Ovary (tissue), 10 donors: ENCODE measurements at places on chromosomes 7 and 10. TPM values are rescaled to one million over a fixed set of nuclear protein-coding genes. Genes with fewer than 3 reads are reported as not detected.

GRCh38 chr7:68730964-68731363 is 867.3 kb upstream of the AUTS2 start:
- no peak overlapping the region for H3K27ac ChIP-seq
- H3K27me3 ChIP-seq = no peaks in the 10 kb centered on the region
- no peaks in the 10 kb centered on the region for H3K36me3 ChIP-seq
- H3K4me1 ChIP-seq = no peaks in the 10 kb centered on the region
- DNase-seq = no peak

- no peaks in the 10 kb centered on the region for H3K27me3 ChIP-seq
- H3K27ac ChIP-seq = peak overlapping the region; percentile 61
- DNase-seq = peak; percentile 8
- peak overlapping the region; percentile 96 for H3K4me3 ChIP-seq
- H3K36me3 ChIP-seq = no peaks in the 10 kb centered on the region
Measured at GRCh38 chr10:58335306-58336005, 650 bp downstream of the UBE2D1 start.

DNA sequence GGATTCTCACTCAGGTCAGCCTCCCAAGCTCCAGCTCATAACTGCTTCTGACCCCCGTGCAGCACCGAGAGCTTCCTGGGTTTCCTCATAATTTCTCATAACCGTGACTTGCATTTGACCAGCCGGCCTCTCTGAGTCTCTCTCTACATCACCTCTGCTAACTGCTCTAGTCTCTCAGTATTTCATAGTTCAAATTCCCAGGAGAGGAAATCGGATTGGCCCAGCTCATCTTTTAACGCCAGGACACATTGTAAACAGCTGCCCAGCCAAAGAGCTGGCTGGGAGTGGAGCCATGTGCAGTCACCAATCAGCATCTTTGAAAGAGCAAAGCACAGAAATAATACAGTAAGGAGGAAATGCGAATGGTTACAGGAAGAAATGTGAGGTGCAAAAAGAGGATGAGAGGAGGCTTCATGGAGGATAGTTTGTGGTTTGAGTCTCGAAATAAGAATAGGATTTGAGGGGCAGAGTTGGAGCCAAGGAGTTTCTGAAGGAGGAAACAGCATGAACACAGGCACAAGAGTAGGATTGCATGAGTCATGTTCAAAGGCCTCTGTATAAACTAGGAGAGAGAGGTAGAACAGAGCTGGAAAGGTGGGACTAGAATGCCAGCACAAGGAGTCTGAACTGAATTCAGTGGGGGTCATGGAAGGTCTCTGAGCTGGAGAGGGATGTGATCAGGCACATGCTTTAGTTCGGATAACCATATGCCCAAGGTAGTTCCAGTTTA is 15.2 kb upstream of the LBX1 start:
- no peaks in the 10 kb centered on the region for H3K4me1 ChIP-seq
- H3K4me3 ChIP-seq = no peak overlapping the region
- no peak overlapping the region for H3K27ac ChIP-seq
- no peaks in the 10 kb centered on the region for H3K27me3 ChIP-seq
- DNase-seq = no peak

STEAP4 gene
- total RNA-seq = 76.0 TPM

CLCN1 gene
- not detected for total RNA-seq

EXOC4 gene
- 66.6 TPM for total RNA-seq

GRCh38 chr10:104844073-104844472 is 203.0 kb downstream of the SORCS3 start:
- H3K27me3 ChIP-seq = no peaks in the 10 kb centered on the region
- no peak overlapping the region for H3K27ac ChIP-seq
- H3K4me1 ChIP-seq = no peaks in the 10 kb centered on the region
- DNase-seq = no peak
- H3K36me3 ChIP-seq = no peaks in the 10 kb centered on the region

HELLS gene
- total RNA-seq = 6.8 TPM

PDE6C gene
- total RNA-seq = not detected

- H3K4me1 ChIP-seq = peaks cover 3% of the 10 kb centered on the region
- peak overlapping the region; percentile 8 for H3K27ac ChIP-seq
- H3K4me3 ChIP-seq = no peak overlapping the region
Measured at GRCh38 chr7:79414910-79415309, 38.6 kb downstream of the MAGI2 start.

UPK3B gene
- 1.7 TPM for total RNA-seq

WDR86 gene
- total RNA-seq = 11.1 TPM

DNA sequence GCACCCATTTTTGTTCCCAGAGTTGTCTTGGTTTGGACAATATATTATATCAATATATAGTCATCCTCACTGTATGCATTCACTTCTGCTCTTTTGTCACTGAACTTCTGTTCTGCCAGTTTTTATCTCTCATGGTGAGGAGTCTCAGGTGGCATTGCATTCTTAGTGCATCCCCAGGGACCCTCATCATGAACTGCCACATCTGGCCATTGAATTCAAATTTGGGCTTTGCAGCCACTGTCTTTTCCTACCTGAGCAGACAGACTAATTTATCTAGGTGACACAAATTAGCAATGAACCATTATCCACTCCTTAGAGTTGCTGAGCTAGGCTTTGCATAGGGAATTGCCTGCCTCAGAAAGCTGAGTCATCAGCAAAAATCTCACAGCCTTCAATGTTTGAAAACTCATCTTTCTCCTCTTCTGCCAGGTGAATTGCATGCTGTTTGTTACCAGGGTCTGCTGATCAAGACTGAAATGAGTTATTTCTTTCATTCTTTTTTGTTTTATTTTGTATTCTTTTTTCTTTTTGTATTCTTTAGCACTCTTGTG is 316.8 kb upstream of the MTPN start:
- no peaks in the 10 kb centered on the region for H3K27me3 ChIP-seq
- no peak overlapping the region for H3K27ac ChIP-seq
- H3K4me3 ChIP-seq = no peak overlapping the region
- no peaks in the 10 kb centered on the region for H3K4me1 ChIP-seq
- no peaks in the 10 kb centered on the region for H3K36me3 ChIP-seq

AGR3 gene
- not detected for total RNA-seq

GRCh38 chr7:98922392-98923187 is 44.3 kb downstream of the TRRAP start:
- H3K36me3 ChIP-seq = no peaks in the 10 kb centered on the region
- H3K27ac ChIP-seq = no peak overlapping the region
- H3K4me3 ChIP-seq = no peak overlapping the region
- DNase-seq = peak; percentile 73

DNA sequence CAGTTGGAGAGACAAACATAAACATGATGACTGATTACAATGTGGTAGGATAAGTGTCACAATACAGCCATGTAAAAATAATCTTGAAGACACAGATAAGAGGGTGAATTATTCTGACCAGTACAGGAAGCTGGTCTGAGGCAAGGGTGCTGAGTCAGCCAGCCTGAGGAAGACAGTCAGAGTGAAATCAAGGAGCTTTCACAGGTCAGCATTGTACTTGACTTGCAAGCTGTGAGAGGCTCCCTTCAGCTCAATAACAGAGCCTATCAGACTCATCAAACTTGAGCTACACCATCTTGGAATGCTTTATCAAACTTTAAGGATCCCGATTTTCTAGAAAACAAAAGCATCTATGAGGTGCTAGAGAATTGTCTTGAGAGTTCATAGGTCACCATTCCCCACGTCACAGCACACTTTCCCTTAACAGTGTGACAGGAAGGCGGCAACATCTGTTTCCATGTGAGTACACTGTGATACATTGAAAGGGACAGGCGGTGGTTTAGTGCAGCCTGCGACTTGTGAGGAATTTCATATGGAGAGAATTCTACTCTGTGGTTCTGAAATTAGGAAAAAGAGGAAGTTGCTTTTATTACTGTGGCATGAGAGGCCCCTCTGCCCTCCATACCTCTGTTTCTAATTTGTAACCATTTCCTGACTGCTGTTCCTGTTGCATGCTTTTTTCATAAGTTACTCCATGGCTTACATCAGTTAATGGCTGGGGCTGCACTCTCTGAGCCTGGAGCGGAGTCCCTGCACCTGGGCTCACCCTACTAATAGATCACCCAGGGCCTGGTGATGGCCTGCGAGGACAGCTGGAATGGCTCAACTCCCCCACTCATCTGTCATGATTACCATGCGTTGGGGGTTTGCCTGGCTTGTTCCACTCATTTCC is 417.1 kb downstream of the SUGCT start:
- H3K27me3 ChIP-seq = no peaks in the 10 kb centered on the region
- H3K27ac ChIP-seq = no peak overlapping the region
- H3K4me3 ChIP-seq = no peak overlapping the region
- no peaks in the 10 kb centered on the region for H3K4me1 ChIP-seq
- DNase-seq = no peak

DNA sequence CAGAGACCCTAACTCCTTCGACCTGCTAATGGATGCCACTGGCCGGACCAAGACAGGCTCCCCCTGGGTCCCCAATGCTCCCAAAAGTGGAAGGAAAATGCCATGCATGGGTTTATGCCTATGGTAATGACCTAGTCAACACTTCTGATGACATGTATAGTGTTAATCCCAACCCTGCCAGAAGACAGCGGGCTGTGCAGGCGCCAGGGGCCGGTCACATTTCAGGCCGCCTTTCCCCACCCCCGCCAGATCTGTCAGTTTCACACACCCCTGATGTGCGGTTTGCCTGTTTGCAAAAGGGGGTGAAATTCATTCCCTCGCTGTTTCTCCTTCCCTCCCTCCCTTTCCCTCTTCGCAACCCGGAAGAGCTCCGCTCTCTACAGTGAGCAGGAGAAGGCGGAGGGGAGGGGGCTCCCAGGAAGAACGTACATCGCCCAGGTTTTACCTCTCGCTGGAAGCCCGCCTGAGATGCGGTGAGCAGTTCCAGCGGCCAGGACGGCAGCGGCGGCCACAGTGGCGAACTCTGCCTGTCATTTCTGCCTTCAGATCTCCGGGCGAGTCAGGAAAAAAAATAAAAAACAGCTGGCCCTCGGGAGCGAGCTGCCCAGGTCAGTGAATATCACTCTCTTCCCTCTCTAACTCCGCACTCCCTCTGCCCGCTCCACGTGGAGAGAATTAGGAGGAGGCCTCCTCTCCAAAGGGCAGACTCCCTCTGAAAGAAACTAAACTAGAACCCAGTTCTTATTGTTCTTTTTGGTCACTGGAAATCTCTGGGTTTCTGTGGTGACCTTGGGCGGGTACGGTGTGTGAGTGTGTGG is 9.4 kb upstream of the GATA3 start:
- no peak for DNase-seq
- H3K4me1 ChIP-seq = peaks cover 5% of the 10 kb centered on the region
- H3K27ac ChIP-seq = no peak overlapping the region
- peaks cover 4% of the 10 kb centered on the region for H3K27me3 ChIP-seq

DNA sequence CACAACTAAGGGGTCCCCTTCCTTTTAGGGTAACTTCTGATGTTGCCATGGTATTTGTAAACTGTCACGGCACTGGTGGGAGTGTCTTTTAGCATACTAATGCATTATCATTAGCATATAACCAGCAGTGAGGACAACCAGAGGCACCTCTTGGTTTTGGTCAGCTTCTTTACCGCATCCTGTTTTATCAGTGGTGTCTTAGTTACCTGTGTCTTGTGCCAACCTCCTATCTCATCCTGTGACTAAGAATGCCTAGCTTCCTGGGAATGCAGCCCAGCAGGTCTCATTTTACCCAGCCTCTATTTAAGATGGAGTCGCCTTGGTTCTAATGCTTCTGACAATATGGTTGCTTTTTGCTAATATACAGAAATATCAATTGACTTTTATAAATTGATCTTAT is 54.9 kb downstream of the AHCYL2 start:
- H3K4me1 ChIP-seq = no peaks in the 10 kb centered on the region
- no peak overlapping the region for H3K4me3 ChIP-seq
- no peaks in the 10 kb centered on the region for H3K27me3 ChIP-seq

DNA sequence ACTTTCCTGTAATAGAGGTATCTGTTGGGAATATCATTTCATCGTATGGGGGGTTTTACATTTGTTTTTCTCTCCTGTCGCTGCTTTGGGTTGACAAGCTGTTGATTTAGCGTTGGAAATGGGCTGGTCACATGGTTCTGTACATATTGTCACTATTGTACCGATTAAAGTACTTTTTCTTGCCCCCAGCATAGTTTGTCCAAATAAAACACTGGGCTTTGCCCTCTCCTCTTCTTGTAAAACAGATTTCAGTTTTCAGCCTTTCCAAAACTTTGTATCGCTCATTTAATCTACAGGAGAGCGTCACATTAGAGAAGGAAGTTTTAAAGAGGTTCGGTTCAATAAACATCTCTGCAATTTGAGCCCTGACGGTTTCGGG is 4.0 kb downstream of the BMI1 start:
- H3K4me3 ChIP-seq = peak overlapping the region; percentile 55
- DNase-seq = no peak
- H3K27ac ChIP-seq = no peak overlapping the region

- no peak overlapping the region for H3K27ac ChIP-seq
- no peaks in the 10 kb centered on the region for H3K27me3 ChIP-seq
- H3K36me3 ChIP-seq = no peaks in the 10 kb centered on the region
- no peaks in the 10 kb centered on the region for H3K4me1 ChIP-seq
- DNase-seq = no peak
Measured at GRCh38 chr10:86579883-86580520, 58.4 kb upstream of the WAPL start.

DNA sequence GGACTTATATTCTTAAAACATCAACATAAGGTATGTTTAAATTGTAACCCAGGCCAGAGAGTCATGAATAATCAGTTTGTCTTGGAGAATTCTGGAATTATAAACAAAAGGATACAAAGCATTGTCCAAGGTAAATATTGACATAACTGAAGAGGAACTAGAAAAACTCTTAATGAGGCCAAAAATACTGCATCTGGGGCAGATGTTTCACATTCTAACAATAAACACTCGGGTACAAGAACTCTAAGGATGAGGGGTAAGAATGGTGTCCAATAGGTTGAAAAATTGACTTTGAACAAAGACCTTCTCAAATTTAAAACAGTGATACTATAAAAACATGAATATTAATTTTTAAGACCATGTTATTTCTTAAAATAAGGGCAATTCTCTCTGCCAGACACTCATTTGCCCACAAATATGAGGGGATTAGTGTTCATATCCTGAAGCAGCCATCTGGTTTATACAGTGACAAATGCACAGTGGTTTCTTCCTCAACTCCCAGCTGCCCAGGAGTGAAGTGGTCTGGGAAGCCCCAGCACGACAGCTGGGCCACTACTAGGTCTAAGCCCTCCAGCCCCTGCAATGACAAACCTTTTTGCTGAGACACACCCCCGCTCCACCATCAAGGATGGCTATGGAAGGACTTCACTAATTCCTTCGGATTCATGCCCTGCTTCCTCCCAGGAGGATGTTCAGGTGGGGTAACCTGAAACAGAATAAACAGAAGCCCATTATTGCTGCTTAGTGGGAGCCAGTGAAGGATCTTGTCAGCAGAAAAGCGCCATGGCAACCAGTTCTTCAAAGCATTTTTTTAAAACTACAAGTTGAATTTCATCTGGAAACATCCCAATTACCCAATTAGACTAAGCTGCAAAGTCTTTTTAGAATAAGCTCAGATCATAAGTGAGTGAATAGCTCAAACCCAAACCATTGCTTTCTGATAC is 107.5 kb upstream of the ARID5B start:
- no peaks in the 10 kb centered on the region for H3K27me3 ChIP-seq
- H3K4me1 ChIP-seq = peaks cover 3% of the 10 kb centered on the region
- no peak for DNase-seq
- H3K36me3 ChIP-seq = no peaks in the 10 kb centered on the region
- H3K4me3 ChIP-seq = no peak overlapping the region
